ENCODE measurements at places on chromosomes 12 and 14.

DNA sequence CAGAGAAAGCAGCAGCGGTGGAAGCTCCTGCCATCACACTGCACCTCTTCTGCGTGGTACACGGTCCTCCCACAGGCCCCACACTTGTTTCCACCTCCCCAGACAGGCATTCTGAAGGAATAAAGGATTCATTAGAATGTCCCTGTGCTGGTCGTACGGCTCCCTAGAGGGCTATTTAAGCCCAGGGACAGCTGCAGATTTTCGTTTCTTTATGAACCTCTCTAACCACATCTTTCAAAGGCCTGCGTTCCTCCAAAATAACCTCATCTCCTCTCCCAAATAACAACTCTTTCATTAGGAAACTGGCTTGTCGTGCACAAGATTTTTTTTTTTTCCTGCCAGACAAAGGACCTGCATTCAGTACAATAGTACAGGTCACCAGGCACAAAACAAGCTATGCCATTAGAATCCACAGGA, 12.7 kb downstream of the CSRP2 start:
- no peak for DNase-seq

DNA sequence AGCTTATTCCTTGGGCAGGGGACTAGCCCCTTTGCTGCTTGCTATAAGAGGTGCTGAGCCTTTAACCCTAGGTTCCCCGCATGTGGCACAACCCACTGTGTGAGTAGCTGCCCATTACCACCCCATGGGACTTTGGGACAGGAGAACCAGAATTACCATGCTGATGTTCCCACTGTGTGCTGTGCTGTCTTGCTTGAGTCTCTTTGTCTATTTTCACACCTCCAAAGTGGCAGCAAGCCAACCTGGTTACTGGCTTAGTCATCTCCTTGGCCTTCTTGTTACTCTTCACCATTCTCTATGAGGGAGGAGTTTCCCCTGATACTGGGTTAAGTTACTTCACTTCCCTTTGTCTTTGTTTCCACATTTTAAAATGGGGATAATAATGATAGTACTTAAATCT, 73.4 kb upstream of the ETV6 start:
- DNase-seq, result no peak

DNA sequence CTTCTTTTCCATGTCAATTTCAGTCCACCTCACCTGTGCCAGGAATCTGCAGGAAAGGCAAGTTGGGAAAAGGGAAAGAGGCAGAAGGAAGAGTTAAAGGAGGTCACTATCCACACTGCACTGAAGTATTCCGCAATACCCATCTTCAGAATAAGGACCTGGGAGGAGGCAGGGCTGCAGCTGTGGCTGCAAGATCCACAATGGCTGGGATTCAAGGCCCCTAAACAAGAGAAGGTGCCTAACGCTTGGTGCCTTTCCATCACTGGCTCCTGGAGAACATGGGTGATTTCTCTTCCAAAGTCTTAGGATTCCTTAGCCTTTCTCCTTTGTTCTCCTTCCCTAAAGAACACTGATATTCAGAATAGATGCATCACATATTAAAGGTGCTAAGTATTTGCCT, 204.0 kb downstream of the GRIN2B start:
- DNase-seq, result no peak

DNA sequence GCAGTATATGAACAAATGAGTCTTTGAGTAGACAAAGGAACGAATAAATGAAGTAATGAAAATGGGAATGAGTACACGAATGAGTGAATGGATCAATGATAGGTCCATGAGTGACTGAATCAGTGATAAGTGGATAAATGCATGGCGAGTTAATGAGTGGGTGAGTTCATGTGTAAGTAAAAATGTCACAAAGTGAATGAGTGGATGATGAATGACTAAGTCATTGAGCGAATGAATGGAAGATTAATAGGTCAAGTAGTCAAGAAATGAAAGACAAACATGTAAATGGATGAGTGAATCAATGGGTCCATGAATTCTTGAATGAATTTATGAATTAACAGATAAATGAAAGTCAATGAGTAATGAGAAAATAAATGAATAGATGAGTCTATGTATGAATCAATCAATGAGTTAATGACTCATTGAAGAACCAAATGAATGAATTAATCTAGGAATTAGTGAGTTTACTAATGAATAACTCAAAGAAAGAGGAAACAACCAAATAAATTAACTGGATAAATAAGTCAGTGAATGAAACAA, 97.3 kb upstream of the RTL1 start:
- no peak for DNase-seq

DNA sequence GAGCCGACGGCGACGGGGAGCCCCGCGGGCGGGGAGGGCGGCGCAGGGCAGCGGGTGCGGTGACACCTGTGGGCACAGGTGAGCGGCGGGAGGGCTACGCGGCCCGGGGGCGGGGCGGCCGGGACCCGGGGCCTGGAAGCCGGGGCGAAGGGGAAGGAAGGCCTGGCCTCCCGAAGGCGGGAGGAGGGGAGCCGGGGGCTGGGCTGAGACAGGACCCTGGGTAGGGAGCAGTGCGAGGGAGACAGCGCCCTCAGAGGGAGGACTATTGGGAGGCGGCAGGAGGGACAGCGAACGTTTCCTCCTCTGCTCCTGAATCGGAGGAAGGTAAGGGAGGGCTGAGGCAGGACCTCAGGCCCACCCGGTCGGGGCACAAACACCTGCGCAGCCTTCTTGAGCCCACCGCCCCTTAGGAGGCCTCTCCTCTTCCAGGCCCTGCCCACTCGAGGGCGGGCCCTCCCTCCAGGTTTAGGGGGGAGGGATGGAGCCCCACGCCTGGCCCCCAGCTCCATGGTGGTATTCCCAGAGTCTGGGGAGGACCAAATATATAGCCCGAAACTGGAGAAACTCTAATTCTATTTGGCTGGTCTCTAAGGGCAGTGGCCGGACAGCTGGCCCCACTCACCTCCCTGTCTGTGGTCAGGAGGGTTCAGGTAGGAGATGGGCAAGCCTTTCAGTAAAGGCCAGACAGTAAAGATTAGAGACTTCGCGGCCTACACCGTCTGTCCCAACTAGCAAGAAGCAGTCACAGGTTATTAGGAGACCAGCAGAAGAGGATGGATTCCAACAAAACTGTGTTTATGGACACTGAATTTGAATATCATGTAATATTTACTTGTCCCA, 509 bp downstream of the PLEKHG6 start:
- no peak for DNase-seq

GRCh38 chr14:100750762-100751699, 24.3 kb downstream of the DLK1 start:
- no peak for DNase-seq

DNA sequence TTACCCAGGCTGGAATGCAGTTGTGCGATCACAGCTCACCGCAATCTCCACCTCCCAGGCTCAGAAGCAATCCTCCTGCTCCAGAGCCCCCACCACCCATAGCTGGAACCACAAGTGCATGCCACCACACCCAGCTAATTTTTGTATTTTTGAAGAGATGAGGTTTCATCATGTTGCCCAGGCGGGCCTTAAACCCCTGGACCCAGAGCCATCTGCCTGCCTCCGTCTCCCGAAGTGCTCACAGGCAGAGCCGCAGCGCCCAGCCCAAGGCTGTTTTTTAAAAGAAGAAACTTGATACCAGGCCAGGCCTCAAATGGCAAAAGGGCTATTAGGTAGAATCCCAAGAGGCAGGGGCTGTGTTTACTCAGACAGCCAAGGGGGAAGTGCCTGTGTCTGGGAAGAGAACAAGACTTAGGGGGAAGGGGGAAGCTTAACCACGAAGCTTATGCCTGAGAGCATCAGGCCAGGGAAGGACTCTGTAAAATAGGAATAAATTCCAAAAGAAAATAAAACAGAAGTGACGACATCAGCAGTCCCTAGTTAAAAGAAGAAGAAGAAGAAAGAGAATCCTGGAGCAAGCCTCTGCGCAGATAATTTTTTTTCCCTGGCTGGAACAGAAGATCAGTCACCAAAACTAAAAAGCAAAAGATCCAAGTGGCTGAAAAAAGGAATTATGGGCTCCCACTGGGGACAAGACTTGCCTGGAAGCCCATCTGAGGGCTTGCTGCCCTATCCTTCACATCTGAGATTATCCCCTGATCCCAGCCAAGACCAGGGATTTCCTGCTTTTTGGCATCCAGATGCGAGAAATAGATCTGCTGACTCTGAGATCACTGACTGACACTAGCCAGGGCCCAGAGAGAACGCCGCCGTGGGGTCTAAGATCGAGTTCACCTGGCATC, 170.5 kb downstream of the NDUFA12 start:
- peak; percentile 58 for DNase-seq

DNA sequence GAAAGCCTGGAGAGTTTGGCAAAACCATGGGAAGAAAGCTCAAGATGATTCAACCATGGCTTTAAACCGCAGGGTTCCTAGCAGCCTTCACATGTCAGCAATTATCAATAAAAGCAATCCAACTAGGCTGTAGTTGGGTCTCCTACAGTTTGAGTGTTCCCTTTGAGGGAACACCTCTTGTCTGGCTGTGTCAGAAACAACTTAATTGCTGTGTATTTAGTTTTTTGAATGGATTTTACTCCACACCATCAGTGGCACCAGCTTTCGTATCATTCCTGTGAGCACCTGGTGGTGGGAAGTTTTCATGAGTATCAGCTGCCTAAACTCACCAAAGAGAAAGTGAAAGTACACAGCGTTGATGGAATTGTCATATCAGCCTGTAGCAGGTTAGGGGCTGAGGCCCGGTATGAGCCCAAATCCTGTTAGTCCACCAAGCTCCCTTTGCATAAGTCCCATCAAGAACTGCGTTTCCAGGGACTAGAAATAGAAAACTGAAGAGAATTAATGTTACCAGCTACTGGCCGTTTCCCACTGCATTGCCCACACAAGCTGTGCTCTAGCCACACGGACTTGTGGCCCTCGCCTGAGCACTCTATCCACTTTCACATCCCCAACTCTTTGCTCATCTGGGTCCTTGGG, 10.9 kb upstream of the IL26 start:
- no peak for DNase-seq

DNA sequence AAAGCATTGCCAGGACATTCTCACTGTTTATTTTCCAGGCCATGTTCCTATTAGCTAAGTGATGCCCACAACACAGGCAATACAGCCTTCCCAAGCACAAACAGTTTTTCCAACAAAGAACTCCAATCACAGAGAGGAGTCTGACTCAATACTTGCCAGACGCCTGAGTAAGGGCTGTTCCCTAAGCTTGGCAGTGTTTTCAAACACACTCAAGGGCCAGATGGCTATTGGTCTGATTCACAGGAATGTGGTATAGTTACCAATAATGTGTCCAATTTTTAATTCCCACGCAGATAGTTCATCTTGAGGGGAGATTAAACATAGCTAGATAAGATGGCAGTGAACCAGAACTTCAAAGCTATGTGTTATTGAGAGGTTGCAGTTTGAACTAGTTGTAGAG, 381.0 kb downstream of the SNAPC1 start:
- no peak for DNase-seq

DNA sequence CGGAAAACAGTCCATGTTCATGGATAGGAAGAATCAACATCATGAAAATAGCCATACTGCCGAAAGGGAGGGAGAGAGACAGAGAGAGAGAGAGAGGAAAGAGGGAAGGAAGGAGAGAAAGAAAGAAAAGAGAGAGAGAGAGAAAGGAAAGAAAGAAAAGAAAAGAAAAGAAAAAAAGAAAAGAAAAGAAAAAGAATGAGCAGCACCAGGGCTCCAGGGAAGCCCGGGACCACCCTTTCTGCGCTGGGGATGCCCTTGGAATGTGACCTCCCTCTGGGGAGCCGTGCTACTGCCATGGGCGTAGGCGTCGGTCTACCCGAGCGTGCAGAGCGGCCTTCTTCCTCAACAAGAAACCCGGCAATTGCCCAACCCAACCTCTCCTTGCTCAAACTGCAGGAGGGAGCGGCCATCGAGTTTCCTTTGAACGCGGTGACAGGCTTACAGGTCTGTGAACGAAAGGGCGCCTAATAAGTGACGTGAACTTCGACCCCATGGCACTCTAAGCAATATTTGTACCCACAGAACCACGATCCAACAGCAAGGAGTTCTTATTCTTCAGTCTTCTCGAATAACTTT, 16.9 kb downstream of the OR6S1 start:
- peak; percentile 74 for DNase-seq

DNA sequence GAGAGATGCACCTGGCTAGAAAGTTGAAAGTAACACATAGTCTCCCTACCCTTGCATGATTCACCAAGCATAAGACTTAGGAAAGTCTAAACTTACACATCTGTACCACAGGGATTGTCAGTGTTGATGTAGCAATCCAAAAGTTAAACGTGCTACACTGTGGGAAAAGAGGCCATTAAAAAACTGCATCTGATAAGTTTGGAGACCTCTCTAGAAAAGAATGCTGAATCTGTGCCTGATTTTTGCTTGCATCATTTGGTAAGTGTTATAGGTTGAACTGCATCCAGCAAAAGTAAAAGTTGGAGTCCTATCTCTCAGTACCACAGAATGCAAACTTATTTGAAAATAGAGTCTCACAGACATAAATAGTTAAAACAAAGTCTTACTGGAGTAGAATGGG, 126.6 kb downstream of the SLC6A15 start:
- DNase-seq, result no peak

- no peak for DNase-seq
Measured at GRCh38 chr14:74605531-74606223, 6.4 kb downstream of the LTBP2 start.

DNA sequence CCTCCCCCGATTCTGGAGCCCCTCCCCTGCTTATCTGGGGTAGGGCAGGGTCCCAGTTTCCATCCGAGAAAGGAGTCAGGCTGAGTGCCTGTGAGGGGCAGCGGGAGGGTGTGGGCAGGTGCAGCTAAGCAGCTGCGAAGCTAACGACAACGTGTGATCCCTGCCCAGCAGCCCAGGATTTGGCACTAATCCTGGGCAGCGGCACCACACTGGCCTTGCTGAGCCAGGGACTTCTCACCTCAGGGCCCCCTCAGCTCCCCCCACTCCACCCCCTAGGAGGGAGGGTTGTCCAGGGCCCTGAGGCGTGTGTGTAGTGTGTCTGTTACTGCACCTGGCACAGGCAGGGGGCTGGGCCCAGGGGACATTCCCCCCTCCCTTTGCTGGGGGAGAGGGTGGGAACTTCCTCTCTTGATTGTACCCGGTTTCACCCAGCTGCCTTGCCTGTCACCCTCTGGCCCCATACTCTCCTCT, 1.8 kb downstream of the SMIM41 start:
- no peak for DNase-seq

GRCh38 chr12:77388445-77389265, 323.3 kb upstream of the E2F7 start:
- DNase-seq, result no peak

DNA sequence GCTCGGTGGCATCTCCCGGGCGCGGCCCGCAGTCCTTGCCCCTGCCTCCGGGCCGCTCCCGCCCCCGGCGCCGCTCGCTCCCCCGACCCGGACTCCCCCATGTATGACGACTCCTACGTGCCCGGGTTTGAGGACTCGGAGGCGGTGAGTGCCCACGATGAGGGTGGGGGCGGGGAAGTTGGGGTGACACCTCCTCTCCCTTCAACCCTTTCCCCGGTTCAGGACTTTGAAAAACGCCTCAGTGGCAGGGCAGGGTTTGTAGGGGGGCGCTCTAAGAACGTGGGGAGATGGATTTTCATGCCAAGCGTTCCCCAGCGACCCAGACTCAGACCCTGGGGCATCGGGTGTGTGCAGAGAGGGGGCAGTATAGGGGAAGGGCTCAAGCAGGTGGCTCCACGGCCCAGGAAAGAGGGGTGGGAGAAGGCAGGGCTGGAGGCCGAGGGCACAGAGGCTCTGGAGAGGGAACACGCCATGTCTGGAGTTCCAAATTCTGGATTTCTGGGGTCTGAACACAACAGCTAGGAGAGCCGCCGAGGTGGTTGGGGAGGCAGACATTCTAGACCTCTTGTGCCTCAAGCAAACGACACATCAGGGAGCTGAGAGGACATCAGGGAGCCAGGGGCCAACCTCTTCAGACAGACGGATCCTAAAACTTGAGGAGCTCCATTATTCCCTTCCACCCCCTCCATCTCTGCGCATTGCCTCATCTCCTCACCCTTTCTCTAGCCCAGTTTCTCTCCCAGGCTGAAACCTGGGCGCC, 715 bp downstream of the CACNB3 start:
- no peak for DNase-seq

- no peak for DNase-seq
Measured at GRCh38 chr12:10614056-10614370, 604 bp upstream of the MAGOHB start.

All from H1 (cell line).